ENCODE measurements at places on chromosomes 7 and 10.
A peak's percentile ranks its signal among the peaks of the same experiment; 100 is the strongest.

GRCh38 chr7:34060196-34060947 is 155.0 kb downstream of the BMPER start:
- DNase-seq, result no peak

DNA sequence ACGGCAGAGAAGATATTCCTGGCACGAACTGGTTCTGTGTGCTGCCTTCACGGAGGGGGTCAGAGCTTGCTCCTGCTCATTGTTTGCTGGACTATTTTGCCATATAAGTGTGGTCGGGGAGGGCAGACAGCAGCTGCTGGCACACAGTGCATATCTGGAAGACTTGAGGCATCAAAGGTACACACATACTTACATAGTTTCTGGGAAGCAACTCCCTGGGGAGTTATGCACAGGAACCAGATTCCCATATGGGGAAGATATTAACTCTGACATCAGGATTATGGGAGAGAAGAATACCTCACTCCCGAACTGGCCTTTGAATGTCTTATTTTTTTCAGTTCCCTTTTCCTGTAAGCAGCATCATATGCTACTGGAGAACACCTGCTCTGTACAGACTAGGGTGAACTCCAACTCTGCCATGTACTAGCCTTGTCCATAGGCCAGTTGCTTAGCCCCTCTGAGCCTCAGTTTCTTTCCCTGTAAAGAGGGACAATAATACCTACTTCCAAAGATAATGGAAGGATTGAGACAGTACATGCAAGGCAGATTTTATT is 41.5 kb downstream of the LGI1 start:
- DNase-seq, result no peak

GRCh38 chr10:103276896-103277712 is at the start of gene INA:
INA (plus strand) TSS chr10:103277138; CDS start chr10:103277212, 74 bp downstream.
- no peak for DNase-seq

DNA sequence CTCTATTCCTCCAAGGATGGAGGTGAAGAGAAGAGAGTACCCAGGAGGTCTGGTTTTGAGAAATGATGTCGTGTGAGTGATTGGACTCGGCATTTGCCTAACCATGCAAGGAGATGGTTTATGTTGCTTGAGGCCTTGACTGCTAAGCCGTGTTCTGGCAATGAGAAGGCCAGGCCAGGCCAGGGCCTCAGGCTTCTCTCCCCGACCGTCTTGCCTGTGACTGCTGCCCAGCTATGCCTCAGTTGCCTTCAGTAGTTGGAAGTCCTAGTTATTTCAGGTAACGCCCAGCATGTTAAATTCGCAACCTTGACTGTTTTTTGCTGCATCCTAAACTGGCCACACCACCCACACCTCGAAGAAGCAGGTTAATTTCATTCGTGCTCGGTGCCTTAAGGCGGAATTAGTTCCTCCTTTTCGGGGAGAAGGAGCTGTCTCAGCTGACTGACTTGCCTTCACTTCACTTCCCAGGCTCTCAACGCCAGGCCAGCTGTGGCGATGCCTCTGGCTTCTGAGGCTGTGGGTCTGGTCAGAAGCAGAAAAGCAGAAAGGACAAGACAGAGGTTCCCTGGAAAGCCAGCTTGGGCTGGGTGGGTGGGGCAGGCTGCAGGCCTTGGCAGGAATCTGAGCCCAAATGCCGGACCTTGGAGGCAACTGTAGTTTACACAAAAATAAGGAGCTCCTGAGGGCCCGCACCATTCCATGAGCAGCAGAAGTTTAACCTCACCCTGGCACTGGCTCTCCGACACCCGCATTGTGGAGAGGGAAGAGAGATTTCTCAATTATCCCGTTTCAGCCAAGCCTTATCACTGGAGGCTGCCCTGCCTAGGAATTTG is 61.9 kb upstream of the SAMD8 start:
- no peak for DNase-seq

DNA sequence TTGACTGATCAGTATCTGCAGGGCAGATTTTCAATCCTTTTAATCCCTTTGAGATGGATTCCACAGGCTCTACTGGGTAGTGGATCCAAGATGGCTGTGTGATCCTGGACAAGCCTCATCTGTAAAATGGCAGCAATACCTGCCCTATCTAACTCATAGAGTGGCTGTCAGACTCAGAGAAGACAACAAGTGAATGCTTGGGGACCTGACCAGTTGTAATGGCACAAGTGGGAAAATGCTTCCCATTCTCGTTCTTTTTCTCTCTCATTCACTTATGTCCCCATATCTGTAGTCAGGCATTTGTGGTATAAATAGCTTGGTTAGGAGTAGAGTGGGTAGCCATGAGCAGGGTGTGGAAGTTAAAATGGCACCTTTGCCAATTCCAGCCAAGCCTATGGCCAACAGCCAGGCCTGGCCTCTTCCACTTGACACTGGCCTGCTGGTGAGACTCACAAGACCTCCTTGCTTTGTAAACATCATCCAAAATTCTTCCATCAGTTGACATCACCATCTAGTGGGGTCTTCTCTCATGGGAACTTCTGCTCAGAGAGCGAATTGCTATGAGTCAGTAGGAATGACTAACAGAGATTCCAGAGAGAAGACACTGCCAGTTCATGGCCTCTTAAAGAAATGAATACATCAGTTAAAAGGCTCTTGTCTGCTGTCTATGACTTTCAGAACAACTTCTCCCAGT is 150.1 kb downstream of the PLPP4 start:
- DNase-seq, result no peak

DNA sequence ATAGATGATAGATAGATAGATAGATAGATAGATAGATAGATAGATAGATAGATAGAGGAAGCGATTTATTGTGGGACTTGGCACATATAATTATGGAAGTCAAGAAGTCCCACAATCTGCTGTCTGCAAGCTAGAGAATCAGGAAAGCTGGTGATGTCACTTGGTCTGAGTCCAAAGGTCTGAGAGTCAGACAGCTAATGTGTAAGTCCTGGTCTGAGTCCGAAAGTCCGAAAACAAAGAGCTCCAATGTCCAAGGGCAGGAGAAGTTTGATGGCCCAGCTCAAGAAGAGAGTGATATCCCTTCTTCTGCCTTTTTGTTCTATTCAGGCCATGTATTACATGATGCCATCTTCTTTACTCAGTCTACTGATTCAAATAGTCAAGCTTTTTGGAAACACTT is 53.8 kb upstream of the TCF7L2 start:
- no peak for DNase-seq

DNA sequence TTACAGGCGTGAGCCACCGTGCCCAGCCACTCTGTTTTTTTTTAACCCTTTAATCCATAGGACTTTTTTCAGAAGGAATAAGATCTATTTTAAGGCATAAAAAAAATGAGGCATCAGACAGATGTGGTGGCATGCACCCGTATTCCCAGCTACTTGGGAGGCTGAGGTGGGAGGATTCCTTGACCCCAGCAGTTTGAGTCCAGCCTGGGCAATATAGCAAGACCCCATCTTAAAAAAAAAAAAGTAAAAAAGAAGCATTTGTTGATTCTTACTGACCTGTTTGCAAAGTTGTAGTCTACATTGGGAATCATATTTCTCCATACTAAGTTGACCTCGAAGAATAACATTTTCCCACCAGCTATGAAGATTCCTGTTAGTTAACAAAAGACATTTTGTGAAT is 38.6 kb downstream of the VCL start:
- no peak for DNase-seq

DNA sequence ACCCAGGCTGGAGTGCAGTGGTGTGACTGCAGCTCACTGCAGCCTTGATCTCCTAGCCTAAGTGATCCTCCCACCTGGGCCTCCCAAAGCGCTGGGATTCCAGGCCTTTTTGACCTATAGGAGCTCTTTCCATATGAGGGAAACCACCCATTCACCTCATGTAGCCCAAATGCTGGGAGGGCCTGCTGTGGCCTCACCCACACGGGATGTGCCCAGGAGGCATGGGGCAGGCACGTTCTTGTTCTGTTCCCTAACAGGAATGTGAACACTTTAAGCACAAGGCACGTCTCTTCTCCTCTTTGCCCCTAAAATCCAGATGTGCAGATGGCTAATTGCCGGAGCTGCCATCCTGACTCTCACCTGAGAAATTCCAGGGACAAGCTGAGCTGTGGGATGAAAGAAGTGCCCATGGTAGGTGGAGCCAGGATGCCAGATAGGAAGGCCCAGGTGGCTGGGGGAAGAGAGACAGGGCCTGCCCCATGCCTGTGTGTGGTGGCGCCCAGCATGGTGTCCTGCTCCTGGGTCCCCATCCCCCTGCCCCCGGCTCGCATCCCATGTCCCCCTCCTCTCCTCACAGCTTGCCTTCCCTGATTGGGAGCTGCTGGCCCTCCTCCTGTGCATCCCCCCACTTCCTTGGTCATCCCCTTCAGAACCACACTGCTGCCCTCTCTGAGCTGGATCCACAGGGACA is 17.3 kb downstream of the CAMK2B start:
- peak; percentile 5 for DNase-seq
